ENCODE measurements at places on chromosomes 13 and 19.
A peak's percentile ranks its signal among the peaks of the same experiment; 100 is the strongest.

- DNase-seq: no peak
Observed at GRCh38 chr19:31344403-31344802, 4.8 kb downstream of the TSHZ3 start.

GRCh38 chr13:38661010-38661675 lies 25.7 kb upstream of the FREM2 start:
- DNase-seq: no peak

- no peak for DNase-seq
Observed at GRCh38 chr13:75877071-75877470, 240.9 kb downstream of the LMO7 start.

DNA sequence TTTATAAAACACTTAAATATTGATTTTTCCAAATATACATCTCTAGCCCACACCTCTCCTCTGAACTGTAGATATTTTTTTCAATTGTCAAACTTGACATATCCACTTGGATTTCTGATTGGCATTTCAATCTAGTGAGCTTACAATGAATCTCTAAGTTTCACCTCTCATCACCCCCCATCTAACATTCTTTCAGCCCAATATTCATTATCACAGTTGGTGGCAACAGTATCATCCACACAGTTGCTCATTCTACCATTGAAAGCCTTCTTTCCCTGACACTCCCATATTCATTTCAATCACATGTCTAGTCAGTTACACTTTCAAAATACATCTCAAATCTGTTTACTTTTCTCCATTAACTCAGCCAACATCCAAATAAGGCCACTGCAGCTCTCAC lies 385.2 kb downstream of the PCDH20 start:
- DNase-seq: no peak

GRCh38 chr19:50008532-50008931 lies 16.6 kb downstream of the VRK3 start:
- DNase-seq: no peak

- DNase-seq: no peak
Observed at GRCh38 chr19:4456843-4457653, 546 bp downstream of the UBXN6 start.

- no peak for DNase-seq
Observed at GRCh38 chr19:30710721-30711120, 338.5 kb downstream of the ZNF536 start.

GRCh38 chr13:93721483-93721882 lies 494.9 kb downstream of the GPC6 start:
- DNase-seq: no peak

GRCh38 chr13:71902676-71903075 lies 35.7 kb upstream of the DACH1 start:
- DNase-seq: no peak

DNA sequence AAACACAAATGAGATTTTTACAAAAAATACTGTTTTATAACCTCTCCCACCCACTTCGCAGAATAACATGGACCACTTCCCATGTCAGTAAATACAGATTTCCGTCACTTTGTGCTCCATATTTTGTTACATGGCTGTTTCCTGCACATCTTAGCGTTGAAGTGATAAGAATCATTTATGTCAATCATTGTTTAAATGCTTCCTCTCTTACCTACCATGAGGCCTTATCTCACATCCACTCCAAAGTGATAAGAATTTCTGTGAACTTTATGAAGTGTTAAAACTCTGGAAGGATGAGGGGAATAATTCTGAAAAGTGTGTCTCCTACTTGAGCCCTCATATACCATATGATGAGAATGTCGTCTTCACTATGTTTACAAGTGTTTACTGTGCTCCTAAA lies 36.6 kb upstream of the IL17D start:
- no peak for DNase-seq

DNA sequence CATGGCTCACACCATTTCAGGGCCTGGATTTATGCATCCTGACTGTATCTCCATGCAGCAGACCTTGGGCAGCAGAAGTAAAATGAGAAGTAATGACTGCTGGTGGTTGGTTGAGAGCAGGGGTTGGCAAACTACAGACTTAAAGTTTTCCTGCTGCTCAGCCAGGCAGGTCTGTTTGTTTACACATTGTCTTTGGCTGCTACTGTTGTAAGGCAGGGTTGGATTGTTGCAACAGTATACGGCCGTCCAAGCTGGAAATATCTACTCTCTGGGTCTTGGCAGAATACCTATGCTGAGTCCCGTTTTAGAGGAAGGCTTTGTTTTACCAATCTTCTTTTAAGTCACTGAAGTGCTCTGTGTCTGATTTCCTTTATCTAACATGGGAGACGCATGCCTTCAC lies 13.5 kb downstream of the SNRNP70 start:
- no peak for DNase-seq

DNA sequence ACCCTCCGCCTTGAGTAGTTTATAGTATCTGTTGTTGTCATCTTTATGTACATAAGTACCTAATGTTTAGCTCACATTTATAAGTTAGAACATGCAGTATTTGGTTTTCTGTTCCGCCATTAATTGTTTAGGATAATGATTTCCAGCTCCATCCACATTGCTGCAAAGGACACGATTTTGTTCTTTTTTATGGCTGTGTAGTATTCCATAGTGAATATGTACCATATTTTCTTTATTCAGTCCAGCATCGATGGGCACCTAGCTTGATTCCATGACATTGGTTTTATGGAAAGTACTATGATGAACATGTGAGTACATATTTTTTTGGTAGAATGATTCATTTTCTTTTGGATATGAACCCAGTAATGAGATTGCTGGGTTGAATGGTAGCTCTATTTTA lies 174.4 kb upstream of the SPRY2 start:
- no peak for DNase-seq

DNA sequence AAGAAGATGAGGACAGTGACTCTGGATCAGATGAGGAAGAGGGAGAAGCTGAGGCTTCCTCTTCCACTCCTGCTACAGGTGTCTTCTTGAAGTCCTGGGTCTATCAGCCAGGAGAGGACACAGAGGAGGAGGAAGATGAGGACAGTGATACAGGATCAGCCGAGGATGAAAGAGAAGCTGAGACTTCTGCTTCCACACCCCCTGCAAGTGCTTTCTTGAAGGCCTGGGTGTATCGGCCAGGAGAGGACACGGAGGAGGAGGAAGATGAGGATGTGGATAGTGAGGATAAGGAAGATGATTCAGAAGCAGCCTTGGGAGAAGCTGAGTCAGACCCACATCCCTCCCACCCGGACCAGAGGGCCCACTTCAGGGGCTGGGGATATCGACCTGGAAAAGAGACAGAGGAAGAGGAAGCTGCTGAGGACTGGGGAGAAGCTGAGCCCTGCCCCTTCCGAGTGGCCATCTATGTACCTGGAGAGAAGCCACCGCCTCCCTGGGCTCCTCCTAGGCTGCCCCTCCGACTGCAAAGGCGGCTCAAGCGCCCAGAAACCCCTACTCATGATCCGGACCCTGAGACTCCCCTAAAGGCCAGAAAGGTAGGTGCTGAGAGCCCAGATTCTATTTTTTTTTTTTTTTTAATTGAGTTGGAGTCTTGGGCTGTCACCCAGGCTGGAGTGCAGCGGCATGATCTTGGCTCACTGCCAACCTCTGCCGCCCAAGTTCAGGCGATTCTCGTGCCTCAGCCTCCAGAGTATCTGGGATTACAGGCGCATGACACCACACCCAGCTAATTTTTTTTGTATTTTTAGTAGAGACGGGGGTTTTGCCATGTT lies 2.3 kb downstream of the PPP1R15A start:
- no peak for DNase-seq

GRCh38 chr19:46537136-46538097 lies 41.8 kb upstream of the PNMA8B start:
- peak; percentile 3 for DNase-seq

- DNase-seq: no peak
Observed at GRCh38 chr13:46345398-46345797, 41.7 kb downstream of the RUBCNL start.

GRCh38 chr13:30972888-30973377 lies 40.5 kb downstream of the TEX26 start:
- DNase-seq: no peak

GRCh38 chr13:34421858-34422475 lies 520.1 kb upstream of the NBEA start:
- no peak for DNase-seq

GRCh38 chr19:51179256-51179655 lies 37.2 kb downstream of the SIGLEC7 start:
- no peak for DNase-seq
